ENCODE measurements at places on chromosomes 6 and 20.

GRCh38 chr6:168190646-168191443 is 111.8 kb upstream of the FRMD1 start:
- H3K4me1 ChIP-seq: no peaks in the 10 kb centered on the region
- H3K4me3 ChIP-seq: no peak overlapping the region
- no peak for ATAC-seq
- H3K36me3 ChIP-seq: no peaks in the 10 kb centered on the region
- peaks cover 30% of the 10 kb centered on the region for H3K27me3 ChIP-seq

GRCh38 chr20:10379761-10380160 is 54.3 kb downstream of the MKKS start:
- no peak overlapping the region for H3K4me3 ChIP-seq
- no peak overlapping the region for H3K27ac ChIP-seq
- ATAC-seq: no peak
- H3K36me3 ChIP-seq: no peaks in the 10 kb centered on the region
- peaks cover 19% of the 10 kb centered on the region for H3K27me3 ChIP-seq
- no peaks in the 10 kb centered on the region for H3K4me1 ChIP-seq

- no peak overlapping the region for H3K27ac ChIP-seq
- H3K4me1 ChIP-seq: no peaks in the 10 kb centered on the region
- no peak overlapping the region for H3K4me3 ChIP-seq
- no peaks in the 10 kb centered on the region for H3K27me3 ChIP-seq
These were observed 244.9 kb upstream of the SOX4 start for GRCh38 chr6:21348504-21349195.

DNA sequence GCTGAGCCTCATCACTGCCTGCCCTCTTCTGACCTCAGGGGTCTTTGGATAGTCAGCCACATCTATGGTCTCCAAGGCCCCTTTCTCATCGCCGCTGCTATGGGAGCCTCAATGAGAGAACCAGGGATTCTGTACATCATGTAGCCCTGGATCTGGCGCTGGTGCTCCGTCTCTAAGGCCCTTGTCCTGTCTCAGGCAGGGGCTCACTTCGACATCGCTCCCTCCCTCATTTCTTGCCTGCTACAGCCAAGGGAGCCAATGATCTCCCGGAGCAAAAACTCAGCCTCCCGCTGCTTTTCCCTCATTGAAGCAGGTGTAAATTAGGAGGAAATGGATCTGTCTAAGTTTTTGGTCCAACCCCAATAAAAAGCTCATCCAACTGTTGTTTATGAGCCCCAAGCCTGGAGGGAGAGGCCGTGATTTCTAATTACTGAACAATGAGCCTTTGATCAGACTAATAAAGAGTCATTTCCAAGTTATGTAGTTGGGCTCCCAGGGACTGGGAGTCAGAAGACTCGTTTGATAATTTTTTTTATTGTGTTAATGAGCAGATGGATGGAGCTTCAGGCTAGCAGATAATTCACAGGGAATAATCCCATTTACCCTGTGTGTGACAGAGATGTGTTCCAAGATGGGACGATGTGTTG is 30.9 kb downstream of the LBP start:
- no peaks in the 10 kb centered on the region for H3K36me3 ChIP-seq
- ATAC-seq: no peak
- H3K27ac ChIP-seq: no peak overlapping the region
- H3K27me3 ChIP-seq: peaks cover 12% of the 10 kb centered on the region
- H3K4me1 ChIP-seq: no peaks in the 10 kb centered on the region
